ENCODE measurements at places on chromosomes 6 and 20. TPM values are rescaled to one million over a fixed set of nuclear protein-coding genes. Genes with fewer than 3 reads are reported as not detected.

DNA sequence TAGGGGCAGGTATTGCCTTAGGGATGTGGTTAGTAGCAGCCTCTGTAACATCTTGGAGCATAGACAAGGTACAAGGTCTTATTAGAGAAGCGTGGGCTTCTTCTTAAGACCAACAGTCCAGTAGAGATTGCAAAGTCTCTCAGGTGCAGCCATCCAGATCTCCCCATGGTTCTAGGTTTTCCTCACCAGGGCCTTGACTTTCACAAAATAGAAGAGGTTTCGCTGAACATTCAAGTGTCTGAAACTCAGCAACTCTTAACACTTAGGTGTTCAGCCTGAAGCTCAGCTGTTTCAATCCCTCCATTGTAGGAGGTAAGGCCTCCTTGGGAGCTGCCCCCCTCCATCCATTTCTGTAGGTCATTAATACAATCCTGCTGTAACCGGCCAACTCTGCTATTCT, 44.4 kb downstream of the GOPC start:
- DNase-seq = no peak

DNA sequence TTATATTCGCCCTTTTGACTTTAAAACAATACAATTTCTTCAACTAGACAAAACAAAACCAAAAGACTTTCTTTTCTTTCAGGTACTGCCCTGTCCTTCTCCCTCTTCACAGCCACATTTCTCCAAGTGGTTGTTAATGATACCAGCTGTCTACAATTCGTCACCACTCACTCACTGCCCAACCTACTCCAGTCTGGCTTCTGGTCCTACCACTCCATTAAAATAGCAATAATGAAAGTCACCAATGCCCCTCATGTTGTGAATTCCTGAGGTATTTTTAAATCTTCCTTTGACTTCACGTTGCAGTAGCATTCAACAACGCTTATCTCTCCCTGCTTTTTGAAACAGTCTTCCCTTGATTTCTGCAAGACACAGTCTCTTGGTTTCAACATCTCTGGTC, 11.6 kb upstream of the MAN1A1 start:
- DNase-seq = no peak

GRCh38 chr6:38018755-38019165, 199.2 kb downstream of the ZFAND3 start:
- DNase-seq = no peak

DNA sequence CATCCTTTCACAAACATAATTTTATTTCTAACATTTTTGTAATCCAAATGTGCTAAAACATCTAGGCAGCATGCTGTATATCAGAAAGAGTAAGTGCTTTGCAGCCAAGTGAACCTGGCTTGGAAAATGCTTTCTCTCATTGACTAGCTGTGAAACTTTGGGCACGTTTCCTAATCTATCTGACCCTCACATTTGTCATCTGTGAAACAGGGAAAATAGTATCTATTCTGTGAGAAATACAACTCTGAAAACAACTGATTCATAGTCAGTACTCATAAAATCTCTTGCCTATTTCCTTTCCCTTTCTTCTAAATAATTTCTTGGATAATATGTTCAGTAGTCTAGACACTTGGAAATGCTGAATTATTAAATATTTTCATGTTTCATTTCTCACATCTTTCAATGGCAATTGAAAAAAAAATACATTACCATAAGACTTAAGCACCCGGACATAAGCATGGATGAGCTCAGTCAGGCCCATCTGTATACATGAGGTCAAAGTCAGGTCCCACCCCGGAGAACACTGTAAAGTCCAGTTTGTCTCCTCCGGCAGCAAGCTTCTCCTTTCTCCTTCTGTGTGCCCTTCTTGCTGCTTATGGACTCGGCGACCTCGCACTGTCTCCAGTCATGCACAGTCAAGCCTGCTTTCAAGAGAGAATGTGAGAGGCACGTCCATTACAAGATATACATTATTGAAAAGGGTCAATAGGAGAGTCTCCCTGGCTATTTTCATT, 455.0 kb upstream of the SOX4 start:
- no peak for DNase-seq

DNA sequence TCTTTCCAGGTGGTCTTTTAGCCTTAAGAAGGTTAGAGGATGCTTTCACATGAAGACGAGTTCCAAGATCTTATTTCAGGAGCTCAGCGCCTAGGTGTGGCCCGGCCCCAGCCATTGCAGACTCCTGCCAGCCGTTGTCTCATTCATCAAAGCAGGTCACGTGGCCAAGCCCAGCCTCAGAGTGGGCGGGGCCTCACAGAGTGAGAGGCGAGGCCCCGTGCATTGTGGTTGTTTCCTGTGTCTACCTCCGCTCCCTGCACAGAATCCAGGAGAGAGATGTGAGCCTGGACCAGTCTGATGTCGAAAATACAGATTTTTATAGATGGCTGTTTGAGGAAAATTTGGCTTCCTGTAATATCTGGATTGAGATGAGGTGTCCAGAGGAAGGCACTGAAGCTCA, 49.2 kb upstream of the CST5 start:
- DNase-seq = no peak

GRCh38 chr20:46050885-46051284, 21.9 kb downstream of the SLC12A5 start:
- DNase-seq = no peak

- no peak for DNase-seq
Measured at GRCh38 chr6:113009682-113010081, 662.6 kb downstream of the RFPL4B start.

GRCh38 chr6:101069191-101069795, 188.2 kb upstream of the ASCC3 start:
- no peak for DNase-seq

GRCh38 chr6:129475477-129476247, 234.3 kb downstream of the ARHGAP18 start:
- no peak for DNase-seq

GRCh38 chr6:37059344-37060194, 54.1 kb downstream of the FGD2 start:
- peak; percentile 84 for DNase-seq

GRCh38 chr20:2698912-2699311, 6.3 kb downstream of the EBF4 start:
- DNase-seq = no peak

- DNase-seq = no peak
Measured at GRCh38 chr20:1296922-1297321, 30.8 kb downstream of the SNPH start.

- no peak for DNase-seq
Measured at GRCh38 chr20:51210084-51210483, 187.2 kb upstream of the KCNG1 start.

- DNase-seq = no peak
Measured at GRCh38 chr6:114144887-114145851, 174.2 kb upstream of the HDAC2 start.

GRCh38 chr6:21064756-21065340, 528.7 kb upstream of the SOX4 start:
- DNase-seq = no peak

GRCh38 chr20:21323640-21324039, 20.5 kb downstream of the XRN2 start:
- DNase-seq = no peak

DNA sequence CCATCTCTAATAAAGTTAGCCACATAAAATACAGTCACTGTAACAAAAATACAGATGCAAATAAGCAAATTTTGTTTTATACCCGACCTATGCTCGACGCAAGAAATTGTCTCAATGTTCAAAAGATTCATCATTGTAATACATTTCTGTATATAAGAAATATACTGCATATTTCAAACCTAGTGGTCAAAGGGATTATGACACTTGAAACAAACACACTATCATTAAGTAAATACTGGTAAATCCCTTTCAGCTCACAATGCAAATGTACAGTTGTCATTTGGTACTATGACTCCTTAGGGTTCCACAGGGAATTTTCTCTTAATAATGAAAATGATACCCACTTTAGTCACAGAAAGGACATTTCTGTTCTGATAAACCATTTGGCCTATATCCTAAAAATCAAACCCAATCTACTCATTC, 2.2 kb downstream of the HIVEP2 start:
- no peak for DNase-seq

GRCh38 chr6:144311361-144311760, 26.2 kb downstream of the UTRN start:
- no peak for DNase-seq

DNA sequence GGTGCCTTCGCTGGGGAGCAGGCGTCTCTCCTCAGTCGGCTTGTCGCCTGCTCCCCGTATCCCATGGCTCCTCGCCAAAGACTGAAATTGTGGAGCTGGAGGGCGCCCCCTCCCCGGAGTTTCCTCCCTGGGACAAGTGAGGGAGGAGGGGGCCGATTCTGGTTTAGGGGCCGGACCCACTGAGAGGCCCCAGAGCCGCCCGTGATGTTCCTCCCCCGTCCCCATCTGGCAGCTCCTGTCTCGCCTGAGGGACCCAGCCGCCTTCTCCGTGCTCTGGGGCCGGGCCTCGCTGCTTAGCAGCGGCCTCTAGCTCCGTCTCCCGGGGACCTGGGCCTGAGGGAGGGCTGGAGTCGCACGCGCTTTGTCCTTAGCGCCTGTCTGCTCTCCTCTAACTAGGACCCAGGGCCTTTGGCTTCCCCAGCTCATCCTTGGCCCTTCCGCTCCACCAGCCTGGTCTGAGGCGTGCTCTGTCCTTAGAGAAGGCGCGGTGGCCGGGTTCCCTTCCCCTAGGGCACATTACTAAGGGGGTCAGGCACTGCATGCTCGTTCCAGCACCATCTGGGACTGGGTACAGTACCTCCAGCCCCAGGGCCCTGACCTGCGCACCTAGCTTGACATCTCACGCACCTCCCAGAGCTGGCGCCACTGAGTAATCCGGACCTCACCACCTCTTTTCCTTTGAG, 29.7 kb downstream of the SLC12A5 start:
- DNase-seq = no peak

GRCh38 chr6:31308050-31308844, 36.4 kb upstream of the HLA-C start:
- no peak for DNase-seq

DNA sequence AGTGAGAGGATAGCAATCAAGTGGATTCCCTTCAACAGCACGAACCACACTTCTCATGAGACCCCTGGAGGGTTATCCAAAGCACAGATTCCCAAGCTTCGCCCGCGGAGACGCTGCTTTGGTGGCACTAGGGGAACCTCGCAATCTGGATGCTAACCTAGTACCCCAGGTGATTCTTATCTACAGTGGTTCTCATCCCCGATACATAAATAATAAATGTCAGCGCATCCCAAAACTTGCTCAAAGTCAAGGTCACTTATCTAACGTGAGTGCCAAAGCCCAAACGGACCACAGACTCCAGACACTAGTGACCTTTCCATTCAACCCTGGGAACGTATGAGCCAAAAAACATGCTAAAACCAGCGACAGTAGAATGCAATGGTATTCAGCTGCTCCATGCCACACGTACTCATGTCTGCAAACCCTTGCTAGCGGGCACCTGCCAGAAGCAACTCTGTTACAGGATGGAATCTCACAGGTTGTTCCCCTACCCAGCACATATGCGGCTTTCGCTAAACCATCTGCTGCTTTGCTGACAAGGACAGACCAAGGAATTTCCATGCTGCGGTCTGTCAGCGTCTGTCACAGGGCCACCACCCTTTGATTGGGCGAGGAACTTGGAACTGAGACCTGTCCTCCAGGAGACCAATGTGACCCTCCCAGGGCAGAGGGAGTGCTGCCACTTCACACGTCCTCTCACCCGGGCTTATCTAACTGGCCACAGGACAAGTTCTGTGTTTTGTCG, 16.8 kb downstream of the MYLK4 start:
- no peak for DNase-seq

GRCh38 chr6:42409581-42409980, 42.1 kb downstream of the TRERF1 start:
- no peak for DNase-seq

GRCh38 chr6:79373246-79373645, 138.8 kb upstream of the HMGN3 start:
- DNase-seq = no peak

The ZNF343 gene
- 11.2 TPM for total RNA-seq

The GSTA2 gene
- total RNA-seq = not detected

The NMBR gene
- total RNA-seq = not detected

The VIP gene
- total RNA-seq = 0.59 TPM

The ADAM33 gene
- 171 TPM for total RNA-seq

The ENPP1 gene
- 57.9 TPM for total RNA-seq

The DEFB115 gene
- total RNA-seq = not detected

The SLC29A1 gene
- 82.1 TPM for total RNA-seq
